ENCODE measurements at places on chromosomes 11 and 22.

- DNase-seq = no peak
Measured at GRCh38 chr11:77559686-77560401, 29.9 kb upstream of the AQP11 start.

- DNase-seq = no peak
Measured at GRCh38 chr11:36928621-36929020, 330.6 kb upstream of the RAG2 start.

DNA sequence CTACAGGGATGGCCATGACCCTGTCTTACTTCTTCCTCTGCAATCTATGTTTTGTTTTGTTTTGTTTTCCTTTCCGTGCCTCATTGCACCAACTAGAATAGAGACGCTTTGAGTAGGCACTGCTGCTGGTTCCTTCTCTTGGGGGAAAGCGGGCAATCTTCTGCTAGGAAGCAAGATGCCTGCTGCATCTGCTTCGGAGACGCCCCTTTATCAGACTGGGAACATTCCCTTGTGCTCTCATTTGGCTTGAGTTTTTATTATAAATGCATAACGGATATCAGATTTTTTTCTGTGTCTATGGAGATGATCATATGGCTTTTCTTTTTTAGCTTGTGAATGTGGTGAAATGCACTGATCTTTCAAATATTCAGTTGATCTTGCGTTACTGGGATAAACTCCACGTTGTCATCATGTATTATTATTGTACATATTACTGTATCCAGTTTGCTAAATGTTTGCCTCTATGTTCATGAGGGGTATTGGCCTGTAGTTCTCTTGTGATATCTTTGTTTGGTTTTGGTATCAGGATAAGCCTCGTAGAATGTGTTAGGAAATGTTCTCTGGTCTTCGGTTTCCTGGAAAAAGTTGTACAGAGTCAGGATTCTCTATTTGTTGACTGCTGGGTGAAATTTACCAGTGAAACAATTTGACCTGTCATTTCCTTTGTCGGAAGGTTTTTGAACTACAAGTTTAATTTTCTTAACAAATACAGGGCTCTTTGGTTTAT lies 23.4 kb upstream of the KRTAP5-6 start:
- DNase-seq = no peak

DNA sequence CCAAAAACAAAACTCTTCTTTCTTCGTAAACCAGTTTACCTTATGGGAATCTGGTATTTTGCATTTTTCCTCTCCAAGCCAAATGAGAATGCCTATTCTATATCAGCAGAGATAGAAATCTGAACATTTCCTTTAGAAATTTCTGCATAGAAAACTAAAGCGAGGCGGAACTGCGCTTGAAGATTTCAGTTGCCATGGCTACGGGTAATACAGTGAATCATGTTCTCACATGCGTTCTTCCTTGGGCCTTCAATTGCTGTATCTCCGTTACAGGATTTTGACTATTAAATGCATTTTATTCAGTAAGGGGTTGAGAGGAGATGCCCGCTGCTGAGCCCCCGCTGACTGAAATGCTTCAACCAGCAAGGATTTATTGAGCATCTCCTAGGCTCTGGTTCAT lies 108.2 kb upstream of the CRYBB3 start:
- no peak for DNase-seq

DNA sequence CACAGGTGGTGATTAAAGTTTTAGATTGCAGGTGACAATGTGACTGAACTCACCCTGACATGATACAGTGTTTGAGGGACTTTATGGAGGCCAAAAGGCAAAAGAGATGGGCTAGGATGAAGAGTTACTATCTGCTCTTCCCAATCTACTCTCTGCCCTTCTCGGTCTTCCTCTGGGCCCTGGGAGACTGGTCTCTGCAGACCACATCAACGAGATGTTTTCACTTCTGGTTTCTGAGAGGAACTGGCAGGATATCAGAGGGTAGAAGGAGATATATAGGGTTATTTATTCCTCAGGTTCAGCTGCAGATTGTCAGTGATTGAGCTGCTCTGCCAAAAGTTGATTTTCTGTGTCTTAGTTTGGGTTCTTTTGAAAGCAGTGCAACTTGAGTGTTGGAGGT lies 32.4 kb upstream of the CD44 start:
- no peak for DNase-seq

DNA sequence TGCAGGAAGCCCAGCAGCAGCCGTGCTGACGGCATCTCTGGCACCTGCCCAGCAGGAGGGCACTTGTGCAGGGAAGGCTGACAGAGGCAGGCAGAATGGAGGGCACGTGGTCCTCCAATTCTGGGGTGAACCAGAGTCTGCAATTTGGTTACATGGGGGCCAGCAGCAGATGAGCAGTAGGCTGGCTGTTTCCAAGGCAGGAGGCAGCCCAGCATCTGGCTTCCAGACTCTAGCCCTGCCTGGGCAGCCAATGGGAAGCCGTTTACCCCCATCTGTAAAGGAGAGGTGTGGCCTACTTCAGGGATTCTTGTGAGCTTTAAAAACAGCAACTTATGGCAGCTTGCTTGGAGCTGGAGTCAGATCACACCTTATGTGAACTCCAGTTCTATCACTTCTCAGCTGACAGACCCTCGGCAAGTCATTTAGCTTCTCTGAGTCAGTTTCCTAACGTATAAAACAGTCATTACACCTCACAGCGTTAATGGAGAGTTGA lies 27.9 kb upstream of the RASL10A start:
- no peak for DNase-seq

DNA sequence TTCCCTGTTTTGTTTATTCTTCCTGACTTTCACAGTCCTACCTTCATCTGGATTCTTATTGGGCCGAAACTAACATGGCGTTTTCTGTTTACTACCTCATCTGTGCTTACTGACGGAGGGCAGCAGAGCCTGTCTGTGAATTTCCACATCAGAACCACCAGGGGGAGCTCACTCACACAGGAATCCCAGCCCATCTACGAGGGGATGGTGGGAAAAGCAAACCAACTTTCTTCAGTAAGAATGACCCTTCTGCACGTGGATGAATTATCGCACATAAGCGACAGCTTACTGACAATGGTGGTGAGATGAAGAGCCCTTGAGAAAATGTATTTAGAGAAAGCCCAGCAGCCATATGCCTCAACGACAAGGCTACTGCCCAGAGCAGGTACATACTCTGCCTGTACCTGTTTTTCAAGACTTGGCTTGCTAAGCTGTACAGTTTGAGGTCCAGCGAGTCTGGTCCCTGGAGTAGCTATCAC lies 42.5 kb downstream of the LARGE2 start:
- DNase-seq = peak; percentile 16

GRCh38 chr11:2569321-2569721 lies 124.5 kb downstream of the KCNQ1 start:
- no peak for DNase-seq

- DNase-seq = no peak
Measured at GRCh38 chr11:991034-991433, 45.5 kb downstream of the MUC6 start.

DNA sequence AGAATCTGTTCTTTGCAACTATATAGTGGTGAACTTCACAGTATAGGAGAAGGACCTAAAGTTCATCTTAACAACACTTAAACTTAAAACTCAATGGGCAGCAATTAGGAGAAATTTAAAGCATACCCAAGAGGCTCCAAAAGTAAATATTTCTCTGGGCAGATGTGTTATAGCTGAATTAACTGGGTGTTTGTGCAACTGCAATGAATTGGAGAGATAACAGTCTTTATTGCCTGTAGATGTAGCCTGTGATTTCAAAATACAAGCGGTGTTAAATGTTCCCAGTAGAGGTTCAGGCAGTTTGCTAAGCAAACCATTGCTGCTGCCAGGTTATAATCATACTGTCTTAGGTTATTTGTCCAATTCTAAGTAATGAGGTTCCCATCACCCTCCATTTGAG lies 294.1 kb upstream of the MTNR1B start:
- no peak for DNase-seq

DNA sequence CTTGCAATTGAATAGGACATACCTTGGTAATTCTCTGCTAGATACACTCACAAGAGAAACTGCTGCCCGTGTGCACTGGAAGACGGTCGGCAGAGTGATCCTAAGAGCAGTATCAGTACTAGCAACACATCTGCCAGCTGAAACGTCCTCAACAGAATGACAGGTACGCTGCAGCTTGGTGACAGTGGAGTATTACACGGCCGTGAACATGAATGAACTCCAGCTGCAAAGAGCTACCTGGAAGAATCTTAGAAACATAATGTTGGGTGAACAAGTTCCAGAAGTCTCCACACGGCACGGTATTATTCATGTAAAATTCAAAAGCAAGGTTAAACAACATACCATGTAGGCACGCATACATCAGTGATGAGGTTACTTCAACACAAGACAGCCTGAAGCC lies 44.4 kb downstream of the TPCN2 start:
- no peak for DNase-seq

DNA sequence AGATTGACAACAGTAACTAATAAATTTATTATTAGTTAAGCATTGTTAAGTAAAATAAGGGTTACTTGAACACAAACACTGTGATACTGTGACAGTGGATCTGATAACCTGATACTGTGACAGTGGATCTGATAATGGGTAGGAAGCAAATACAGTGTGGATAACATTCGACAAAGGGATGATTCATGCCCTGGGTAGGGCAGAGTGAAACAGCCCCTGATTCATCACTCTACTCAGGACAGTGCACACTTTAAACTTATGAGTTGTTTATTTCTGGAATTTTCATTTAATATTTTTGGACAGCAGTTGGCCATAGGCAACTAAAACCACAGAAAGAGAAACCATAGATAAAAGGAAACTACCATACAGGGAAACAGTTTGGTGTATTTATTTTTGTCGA lies 60.8 kb upstream of the CTSC start:
- DNase-seq = no peak

Data from stimulated activated CD4-positive, alpha-beta T cell treated with anti-CD3 and anti-CD28 coated beads, Interleukin-15, amount 100 ng/mL, for 1 hour (primary cell).